ENCODE measurements at places on chromosomes 3 and 15.

DNA sequence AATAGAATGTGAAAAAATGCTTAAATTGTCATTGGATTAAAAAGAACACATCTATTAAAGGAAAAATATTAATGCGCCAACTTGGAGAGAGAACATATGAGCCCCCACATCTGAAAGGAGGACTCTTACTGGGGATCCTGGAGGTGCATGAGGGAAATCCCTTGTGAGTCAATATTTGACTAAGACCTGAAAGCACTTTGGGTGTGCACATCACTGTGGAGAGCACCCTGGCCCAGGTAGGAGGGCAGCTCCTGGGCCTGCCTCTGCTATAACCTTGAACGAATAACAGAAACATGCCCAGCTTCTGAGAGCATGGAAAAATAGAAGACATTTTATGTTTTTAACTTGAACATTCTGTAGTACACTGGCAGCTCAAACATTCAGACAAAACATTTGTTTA is 199.8 kb downstream of the GAP43 start:
- no peak for DNase-seq

GRCh38 chr3:123194552-123194951 is 7.2 kb upstream of the SEC22A start:
- no peak for DNase-seq

GRCh38 chr3:195895078-195895860 is 13.1 kb downstream of the TNK2 start:
- no peak for DNase-seq

GRCh38 chr3:191388823-191389222 is 58.5 kb upstream of the UTS2B start:
- no peak for DNase-seq

DNA sequence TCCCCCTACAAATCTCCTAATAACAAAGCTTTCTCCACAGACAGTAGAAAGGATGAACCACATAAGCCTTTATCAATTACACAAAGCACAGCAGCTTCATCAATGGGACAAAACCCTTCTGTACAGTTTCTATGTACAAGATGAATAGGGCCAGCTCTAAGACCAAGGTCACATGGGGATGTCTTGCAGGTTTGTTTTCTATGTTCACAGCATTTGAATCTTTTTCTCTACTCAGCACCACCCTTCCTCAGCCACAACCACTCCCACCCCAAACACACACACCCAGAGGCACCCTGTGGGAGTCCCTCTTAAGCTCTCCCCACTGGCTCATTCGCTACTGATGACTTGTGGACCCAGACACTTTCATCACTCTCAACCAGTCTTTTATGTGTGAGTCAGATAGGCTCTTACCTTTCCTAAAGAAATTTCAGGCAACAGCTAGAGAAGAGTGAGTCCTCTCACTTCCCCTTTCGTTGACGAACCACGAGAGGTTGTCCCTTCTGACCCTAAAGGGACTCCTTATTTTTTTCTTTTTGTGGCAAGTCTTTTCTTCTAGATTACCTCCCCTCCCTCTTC is 57.9 kb downstream of the ARHGAP31 start:
- no peak for DNase-seq

DNA sequence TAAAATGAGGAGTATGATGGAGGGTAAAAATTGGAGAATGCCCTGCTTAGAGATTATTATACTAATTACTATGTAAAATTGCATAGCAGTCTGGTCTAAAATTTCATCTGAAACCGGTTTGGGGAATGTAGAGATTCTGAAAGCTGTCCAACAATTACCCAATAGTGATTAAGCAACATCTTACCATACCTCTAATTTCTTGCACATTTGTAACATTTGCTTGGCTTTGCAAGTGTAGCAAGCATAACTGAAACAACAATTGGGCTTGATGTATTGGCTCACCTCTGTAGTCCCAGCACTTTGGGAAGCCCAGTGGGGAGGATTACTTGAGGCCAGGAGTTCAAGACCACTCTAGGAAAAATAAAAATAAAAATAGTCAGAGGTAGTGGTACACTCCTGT is 17.4 kb downstream of the AADACL2 start:
- DNase-seq, result peak; percentile 41

DNA sequence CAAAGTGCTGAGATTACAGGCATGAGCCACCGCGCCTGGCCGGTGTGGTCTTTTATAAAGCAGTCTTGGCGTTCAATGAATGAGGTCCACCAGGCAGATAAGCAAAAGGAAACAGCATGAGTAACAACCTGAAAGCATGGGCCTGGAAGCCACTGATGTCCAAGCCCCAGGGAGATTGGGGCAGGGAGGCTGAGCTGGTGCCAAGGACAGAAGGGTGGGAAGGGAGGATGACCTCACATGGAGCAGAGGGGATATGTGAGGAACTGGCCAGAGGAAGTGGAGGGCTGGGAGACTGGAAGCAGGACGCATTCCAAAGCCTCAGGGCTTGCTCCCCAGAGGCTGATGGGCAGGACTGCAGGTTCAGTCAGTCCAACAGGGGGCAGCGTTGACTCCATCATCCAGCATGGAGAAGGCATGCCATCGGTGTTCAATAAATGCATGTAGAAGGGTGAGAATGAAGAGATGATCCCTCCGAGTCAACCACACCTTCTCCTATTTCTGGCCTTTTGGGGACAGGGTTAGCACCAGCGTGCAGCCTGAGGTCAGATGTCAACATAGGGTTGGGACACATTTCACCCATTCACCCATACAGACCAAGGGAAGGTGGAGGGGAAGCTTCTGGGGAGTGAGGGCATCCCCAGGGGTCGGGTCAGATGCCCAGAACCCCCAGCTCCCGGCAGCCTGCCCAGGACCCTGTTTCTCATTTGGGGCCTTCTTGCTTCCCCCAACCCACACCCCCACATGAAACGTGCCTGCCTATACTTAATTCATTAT is 14.8 kb downstream of the MYL3 start:
- no peak for DNase-seq

GRCh38 chr3:59862686-59863085 is 812.9 kb upstream of the CFAP20DC start:
- DNase-seq, result no peak

GRCh38 chr3:107958146-107958545 is 132.7 kb downstream of the CD47 start:
- no peak for DNase-seq

DNA sequence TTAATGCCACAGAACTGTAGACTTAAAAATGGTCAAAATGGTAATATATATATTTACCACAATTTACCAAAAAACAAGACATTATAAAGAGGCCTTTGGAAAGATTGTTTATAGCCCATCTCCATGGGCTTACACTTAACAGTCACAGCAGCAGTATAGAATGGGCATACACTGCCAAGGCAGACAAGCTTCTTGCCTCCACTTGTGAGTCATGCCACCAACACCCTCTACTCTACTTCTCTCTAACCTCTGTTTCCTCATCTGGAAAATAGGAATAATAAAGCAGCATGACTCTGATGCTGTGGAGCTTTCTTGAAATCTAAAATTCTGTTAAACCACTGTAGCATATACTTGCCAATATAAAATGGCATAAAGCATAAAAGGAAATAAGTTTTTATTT is 14.4 kb upstream of the GPR156 start:
- no peak for DNase-seq

DNA sequence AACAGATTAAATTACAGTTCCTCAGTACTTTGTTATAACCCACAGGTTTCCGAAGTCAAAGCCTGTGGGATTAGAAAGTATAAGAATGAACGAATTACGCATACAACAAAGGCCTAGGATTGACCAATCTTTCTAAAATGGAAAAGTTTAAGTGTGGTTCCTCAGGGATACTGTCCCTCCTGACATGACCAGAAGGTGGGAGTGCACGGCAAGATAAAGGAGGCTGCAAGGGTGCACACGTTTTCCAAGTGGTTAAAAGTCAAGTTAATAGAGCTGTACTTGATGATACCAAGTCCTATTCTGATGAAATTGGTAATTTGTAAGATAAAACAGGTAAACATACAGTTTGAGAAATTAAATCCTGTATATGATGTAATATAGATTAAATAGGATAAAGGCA is 96.2 kb downstream of the ALDH1A2 start:
- DNase-seq, result no peak

- DNase-seq, result no peak
Measured at GRCh38 chr15:60635507-60636352, 156.8 kb upstream of the ICE2 start.

All from skeletal muscle cell (primary cell).